ENCODE measurements at places on chromosomes 5 and 9.

GRCh38 chr5:172443441-172444109, 10.8 kb downstream of the SH3PXD2B start:
- peaks cover 44% of the 10 kb centered on the region for H3K27me3 ChIP-seq
- H3K36me3 ChIP-seq, result no peaks in the 10 kb centered on the region
- H3K4me1 ChIP-seq, result peaks cover 8% of the 10 kb centered on the region
- H3K4me3 ChIP-seq, result no peak overlapping the region
- peak; percentile 36 for DNase-seq

DNA sequence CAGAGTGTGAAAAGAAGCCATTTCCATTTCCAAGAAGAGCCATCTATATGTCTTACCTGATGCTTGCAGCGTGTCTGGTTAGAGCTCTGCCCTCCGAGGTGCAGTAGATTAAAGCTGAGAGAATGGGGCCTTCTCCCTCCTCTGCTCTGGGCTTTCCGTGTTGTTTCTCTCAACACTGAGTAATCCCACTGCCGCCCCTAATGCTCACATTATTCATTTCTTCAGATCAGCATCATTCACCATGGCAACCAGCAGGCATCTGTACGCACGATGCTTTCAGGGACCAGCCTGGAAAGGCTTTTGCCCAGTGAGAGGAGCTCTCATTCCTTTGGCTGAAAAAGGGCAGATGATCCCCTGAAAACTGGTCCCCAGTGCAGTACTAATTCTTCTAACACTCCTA, 79.6 kb downstream of the CYFIP2 start:
- H3K27me3 ChIP-seq, result no peaks in the 10 kb centered on the region
- peaks cover 89% of the 10 kb centered on the region for H3K36me3 ChIP-seq
- no peak for DNase-seq
- H3K27ac ChIP-seq, result peak overlapping the region; percentile 42

DNA sequence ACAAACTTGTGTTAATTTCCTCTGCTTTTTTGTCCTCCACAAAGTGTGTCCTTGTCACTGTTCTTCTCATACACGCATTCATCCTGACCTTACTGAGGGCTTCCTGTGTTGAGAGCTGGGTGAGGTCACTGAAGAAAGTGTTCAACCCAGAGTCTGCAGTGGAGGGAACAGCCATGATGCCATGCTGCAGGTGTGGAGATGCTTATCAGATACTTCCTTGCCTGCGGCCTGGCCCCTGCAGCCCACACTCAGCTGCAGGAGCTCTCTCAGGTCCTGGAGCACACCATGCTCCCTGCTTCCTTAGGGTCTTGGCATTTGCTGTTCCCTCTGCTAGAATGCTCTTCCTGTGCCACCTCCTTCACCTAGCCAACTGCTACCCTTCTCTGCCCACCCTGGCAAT, 108.1 kb upstream of the SPRY4 start:
- DNase-seq, result peak; percentile 78
- no peaks in the 10 kb centered on the region for H3K27me3 ChIP-seq
- H3K27ac ChIP-seq, result peak overlapping the region; percentile 93
- H3K36me3 ChIP-seq, result peaks cover 3% of the 10 kb centered on the region

GRCh38 chr5:4017076-4017803, 421.6 kb downstream of the IRX1 start:
- no peak overlapping the region for H3K27ac ChIP-seq
- DNase-seq, result no peak
- no peak overlapping the region for H3K4me3 ChIP-seq
- H3K36me3 ChIP-seq, result no peaks in the 10 kb centered on the region
- H3K27me3 ChIP-seq, result no peaks in the 10 kb centered on the region
- no peaks in the 10 kb centered on the region for H3K4me1 ChIP-seq

DNA sequence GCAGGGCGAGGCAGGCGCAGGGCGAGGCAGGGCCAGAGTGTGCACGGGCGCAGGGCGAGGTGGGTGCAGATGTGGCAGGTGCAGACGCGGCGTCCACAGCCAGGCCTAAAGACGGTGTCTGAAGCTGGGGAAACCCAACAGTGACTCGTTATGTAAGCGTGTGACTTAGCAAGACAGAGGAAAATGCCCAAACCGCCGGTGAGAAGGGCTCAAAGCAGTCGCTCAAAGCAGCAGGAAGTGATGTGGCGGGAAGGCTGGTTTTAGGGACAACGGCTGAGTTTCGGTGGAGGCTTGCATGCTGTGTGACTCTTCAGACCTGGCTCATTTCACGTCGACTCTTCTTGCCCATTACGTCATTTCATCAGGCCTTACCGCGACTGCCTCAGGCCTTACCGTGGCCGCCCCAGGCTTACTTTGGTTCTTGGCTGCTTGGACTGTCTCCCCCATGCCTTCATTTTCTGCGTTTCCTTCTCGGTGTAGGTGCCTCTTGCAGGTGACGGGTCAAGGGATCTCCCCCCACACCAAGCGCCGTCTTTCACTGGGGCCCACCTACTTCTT, 50.5 kb upstream of the EXOC3 start:
- no peaks in the 10 kb centered on the region for H3K27me3 ChIP-seq
- DNase-seq, result peak; percentile 92
- peaks cover 13% of the 10 kb centered on the region for H3K36me3 ChIP-seq
- H3K4me3 ChIP-seq, result peak overlapping the region; percentile 63

DNA sequence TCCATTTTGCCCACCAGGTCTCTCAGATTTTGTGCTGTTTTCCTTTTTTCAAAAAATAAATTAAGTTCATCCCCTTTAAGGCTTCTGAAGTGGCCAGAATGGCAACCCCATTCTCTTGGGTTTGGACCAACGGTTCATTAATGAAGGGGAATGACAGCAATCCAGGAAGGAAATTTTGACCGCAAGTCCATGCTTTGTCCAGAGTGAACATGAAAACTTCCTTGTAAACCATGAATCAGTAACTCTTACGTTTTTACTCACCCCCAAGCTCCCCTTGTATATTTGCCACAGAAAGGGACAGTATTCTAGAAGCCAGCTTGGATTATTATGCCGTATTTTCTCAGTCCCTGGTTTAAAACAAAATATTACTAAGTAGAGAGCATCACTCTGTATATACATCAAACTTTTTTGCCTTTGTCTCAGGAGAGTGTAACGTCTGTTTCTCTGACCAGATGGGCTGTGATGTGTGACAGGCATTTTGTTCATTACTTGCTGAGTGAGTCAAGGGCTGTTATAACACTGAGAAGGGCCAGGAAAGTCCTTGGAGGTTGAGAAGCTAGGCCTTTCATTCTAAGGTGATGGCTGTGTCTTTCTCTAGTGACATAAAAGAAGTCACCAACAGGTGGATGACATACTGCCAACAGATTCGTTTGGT, 148.2 kb downstream of the SMARCA2 start:
- no peak overlapping the region for H3K27ac ChIP-seq
- no peak for DNase-seq
- H3K4me3 ChIP-seq, result no peak overlapping the region
- H3K4me1 ChIP-seq, result peaks cover 31% of the 10 kb centered on the region
- H3K36me3 ChIP-seq, result peaks cover 52% of the 10 kb centered on the region

DNA sequence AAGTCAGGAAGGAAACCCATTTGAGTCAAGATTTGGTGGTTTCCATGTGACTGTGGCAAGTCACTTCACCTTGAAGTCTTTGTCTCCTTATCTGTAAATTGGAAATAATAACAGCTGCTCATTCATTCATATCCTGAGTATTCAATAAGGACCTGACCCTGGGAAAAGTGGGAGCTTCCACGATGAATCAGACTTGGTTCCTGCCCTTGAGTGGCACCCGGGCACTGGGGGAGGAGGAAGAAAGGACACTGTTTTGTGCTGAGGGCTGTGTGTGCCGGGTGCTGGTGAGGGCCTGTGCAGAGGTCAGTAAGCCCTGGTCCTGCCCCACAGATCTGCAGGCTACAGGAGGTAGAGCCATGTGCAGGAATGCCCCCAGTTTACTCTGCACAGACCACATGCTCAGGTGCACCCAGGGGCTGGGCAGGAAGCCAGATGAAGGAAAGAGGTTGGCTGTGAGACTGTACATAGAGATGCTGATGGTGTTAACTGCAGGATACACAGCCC, 6.8 kb downstream of the NDST1 start:
- H3K4me1 ChIP-seq, result no peaks in the 10 kb centered on the region
- H3K27me3 ChIP-seq, result no peaks in the 10 kb centered on the region
- H3K27ac ChIP-seq, result no peak overlapping the region
- DNase-seq, result no peak

- H3K27ac ChIP-seq, result no peak within 1 kb of the TSS
- no peaks in the 10 kb centered on the region for H3K36me3 ChIP-seq
- peak; percentile 62 for DNase-seq
- H3K4me1 ChIP-seq, result peaks cover 2% of the 10 kb centered on the region
- H3K4me3 ChIP-seq, result no peak within 1 kb of the TSS
These were observed at the start of gene FAM163B for GRCh38 chr9:133609311-133610098. FAM163B (minus strand) TSS chr9:133609389; CDS start chr9:133580223, 29,166 bp downstream.

- H3K4me3 ChIP-seq, result no peak overlapping the region
- no peak for DNase-seq
- H3K27me3 ChIP-seq, result no peaks in the 10 kb centered on the region
- H3K4me1 ChIP-seq, result peaks cover 9% of the 10 kb centered on the region
- peak overlapping the region; percentile 15 for H3K27ac ChIP-seq
- H3K36me3 ChIP-seq, result no peaks in the 10 kb centered on the region
These were observed 195.5 kb downstream of the TMEM167A start for GRCh38 chr5:82881571-82882174.

- no peak for DNase-seq
- H3K4me3 ChIP-seq, result no peak overlapping the region
- H3K27me3 ChIP-seq, result no peaks in the 10 kb centered on the region
- H3K36me3 ChIP-seq, result no peaks in the 10 kb centered on the region
- H3K4me1 ChIP-seq, result no peaks in the 10 kb centered on the region
- no peak overlapping the region for H3K27ac ChIP-seq
These were observed 387.4 kb upstream of the KIF2A start for GRCh38 chr5:61918611-61919010.

DNA sequence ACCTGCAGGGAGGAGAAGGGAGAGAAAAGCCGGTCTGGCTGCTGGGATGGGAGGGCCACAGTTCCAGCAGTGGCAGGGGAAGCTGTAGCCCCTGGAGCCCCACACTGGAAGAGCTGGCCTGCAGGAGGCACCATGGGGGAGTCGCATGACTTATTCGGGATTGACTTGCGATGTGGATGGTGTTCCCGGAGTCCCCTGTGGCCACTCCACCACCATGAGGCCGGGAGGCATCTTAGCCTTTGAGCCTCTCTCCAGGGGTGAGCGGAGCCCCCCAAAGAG, 92.0 kb downstream of the KCNT1 start:
- DNase-seq, result no peak
- H3K36me3 ChIP-seq, result no peaks in the 10 kb centered on the region
- H3K27me3 ChIP-seq, result no peaks in the 10 kb centered on the region
- H3K4me3 ChIP-seq, result no peak overlapping the region
- H3K27ac ChIP-seq, result no peak overlapping the region
- no peaks in the 10 kb centered on the region for H3K4me1 ChIP-seq

- H3K36me3 ChIP-seq, result no peaks in the 10 kb centered on the region
- no peak overlapping the region for H3K27ac ChIP-seq
- peaks cover 4% of the 10 kb centered on the region for H3K27me3 ChIP-seq
- H3K4me1 ChIP-seq, result peaks cover 3% of the 10 kb centered on the region
- no peak overlapping the region for H3K4me3 ChIP-seq
- no peak for DNase-seq
These were observed 19.0 kb upstream of the PSIP1 start for GRCh38 chr9:15529566-15530324.

- H3K27me3 ChIP-seq, result peaks cover 3% of the 10 kb centered on the region
- no peak for DNase-seq
- no peaks in the 10 kb centered on the region for H3K4me1 ChIP-seq
- H3K27ac ChIP-seq, result no peak overlapping the region
- no peak overlapping the region for H3K4me3 ChIP-seq
These were observed 37.1 kb upstream of the OLFM1 start for GRCh38 chr9:135050072-135050990.

- no peak overlapping the region for H3K4me3 ChIP-seq
- H3K27me3 ChIP-seq, result no peaks in the 10 kb centered on the region
- DNase-seq, result no peak
- H3K27ac ChIP-seq, result no peak overlapping the region
These were observed 456.4 kb downstream of the PDE4D start for GRCh38 chr5:59437176-59437575.

DNA sequence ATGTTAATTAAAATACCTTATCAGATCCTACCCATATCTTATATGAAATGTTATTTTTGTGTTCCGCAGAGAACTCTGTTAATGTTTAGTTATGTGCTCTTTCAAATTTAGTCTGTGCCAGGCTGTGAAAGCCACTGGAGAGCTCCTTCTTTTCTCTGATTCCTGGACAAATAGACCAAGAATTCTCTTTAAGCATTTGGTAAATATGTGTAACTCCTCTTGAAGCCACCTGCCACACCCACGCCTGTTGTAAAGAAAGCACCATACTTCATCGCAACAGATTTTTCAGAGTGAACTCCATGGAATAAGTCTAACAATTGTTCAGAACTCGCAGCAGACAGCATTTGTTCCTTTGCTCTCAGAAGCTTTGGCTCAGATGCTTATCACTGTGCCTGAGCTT, 301.1 kb downstream of the FAM170A start:
- H3K36me3 ChIP-seq, result no peaks in the 10 kb centered on the region
- no peaks in the 10 kb centered on the region for H3K27me3 ChIP-seq
- no peak for DNase-seq

- no peak overlapping the region for H3K27ac ChIP-seq
- H3K4me1 ChIP-seq, result peaks cover 16% of the 10 kb centered on the region
These were observed 8.7 kb upstream of the SSBP2 start for GRCh38 chr5:81759632-81760005.

DNA sequence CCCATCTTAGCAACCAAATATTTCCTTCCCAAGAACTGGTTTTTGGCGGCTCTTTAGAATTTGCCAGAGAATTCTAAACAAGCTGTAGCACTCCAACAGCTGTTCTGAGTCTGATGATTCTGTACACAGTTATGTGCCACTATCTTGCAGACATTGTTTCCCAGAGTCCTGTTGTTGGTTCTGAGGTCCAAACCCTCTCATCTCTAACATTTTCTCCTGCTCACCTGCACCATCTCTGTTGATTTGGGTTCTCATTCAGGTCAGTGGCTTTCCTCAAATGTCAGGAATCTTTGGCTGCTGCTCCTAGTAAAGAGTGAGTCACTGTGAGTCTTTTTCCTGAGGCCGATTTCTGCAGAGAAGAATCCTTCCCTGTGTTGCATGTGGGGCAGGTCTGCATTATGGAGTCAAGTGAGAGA, 50.0 kb downstream of the CAMSAP1 start:
- H3K4me3 ChIP-seq, result no peak overlapping the region
- peaks cover 12% of the 10 kb centered on the region for H3K36me3 ChIP-seq
- no peak overlapping the region for H3K27ac ChIP-seq
- H3K4me1 ChIP-seq, result peaks cover 5% of the 10 kb centered on the region
- no peaks in the 10 kb centered on the region for H3K27me3 ChIP-seq

DNA sequence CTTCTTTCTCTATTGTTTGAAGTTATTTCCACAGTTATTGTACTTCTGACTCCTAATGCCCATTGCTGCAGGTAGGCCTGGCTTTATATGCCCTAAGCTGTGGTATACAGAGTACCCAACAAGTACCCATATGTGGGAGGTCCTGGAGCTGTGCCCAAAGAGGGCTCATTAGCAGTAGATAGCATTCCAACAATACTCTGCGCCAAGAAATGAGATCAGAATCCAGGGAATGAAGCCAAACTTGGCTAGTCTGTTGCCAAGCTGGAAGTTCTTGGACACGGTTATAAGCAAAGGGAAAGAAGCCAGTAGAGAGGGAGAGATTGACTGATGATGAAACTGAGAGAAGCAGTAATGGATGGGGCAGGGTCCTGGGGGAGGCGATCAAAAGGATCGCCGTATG, 29.7 kb upstream of the FAM169A start:
- DNase-seq, result no peak
- H3K36me3 ChIP-seq, result no peaks in the 10 kb centered on the region
- H3K4me3 ChIP-seq, result no peak overlapping the region

All from activated naive CD4-positive, alpha-beta T cell treated with anti-CD3 and anti-CD28 coated beads, Interleukin-2, amount 10 ng/mL, durations not matched to agents 7 days and 5 days (primary cell).